Choroid plexus epithelial cell (primary cell): ENCODE measurements at places on chromosomes 4 and X.

- no peak for DNase-seq
These were observed 238.6 kb downstream of the ADAMTS3 start for GRCh38 chr4:72330381-72330780.

DNA sequence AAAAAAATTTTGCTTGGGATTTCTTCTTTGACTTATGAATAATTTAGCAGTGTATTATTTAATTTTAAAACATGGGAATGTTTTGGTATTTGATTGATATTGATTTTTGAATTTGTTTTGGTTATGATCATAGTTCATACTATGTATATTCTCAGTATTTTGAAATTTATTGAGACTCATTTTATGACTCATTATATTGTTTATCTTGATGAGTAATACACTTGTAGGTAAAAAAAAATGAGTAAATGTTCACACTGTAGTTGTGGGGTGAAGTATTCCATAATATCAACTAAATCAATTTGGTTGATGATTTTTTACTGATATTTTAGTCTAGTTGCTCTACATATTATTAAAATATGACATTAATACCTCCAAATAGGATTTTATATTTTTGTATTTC, 1142.2 kb downstream of the ADGRL3 start:
- no peak for DNase-seq

- peak; percentile 15 for DNase-seq
These were observed 20.2 kb downstream of the PPA2 start for GRCh38 chr4:105453550-105454205.

DNA sequence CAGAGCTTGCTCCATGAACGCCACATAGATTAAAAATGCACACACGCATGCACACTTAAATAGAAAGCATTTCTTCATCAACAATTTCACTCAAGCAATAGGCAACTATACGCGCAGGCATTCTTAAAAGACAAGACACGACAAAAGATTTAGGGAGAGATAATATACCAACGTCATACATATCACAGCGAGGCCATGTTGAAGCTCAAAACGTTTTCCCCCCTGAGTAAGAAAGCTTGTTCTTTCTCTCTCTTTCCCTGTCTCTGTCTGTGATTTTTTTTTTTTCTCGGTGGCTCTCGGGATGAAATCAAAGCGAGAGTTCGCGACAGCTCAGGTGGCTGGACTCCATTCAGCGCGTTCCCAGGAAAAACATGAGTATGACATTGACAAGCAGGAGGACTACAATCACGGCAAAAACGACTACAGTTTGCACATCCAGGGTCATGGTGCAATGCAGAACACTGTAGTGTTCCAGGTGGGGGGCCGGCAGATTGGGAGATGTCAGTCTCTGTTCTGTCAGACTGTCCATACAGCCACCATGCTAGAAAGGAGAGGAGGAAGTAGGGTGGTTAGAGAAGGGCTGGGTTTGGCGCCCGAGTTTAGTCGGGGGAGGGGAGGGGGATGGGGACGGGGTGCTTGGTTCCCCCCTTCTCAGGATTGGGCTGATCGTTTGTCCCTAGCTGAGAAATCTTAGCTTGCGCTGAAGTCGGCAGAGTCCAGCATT, 30.7 kb downstream of the ARHGEF9 start:
- DNase-seq: peak; percentile 26
